BE2C (cell line): ENCODE measurements at places on chromosomes 5 and 9.
A peak's percentile ranks its signal among the peaks of the same experiment; 100 is the strongest.

DNA sequence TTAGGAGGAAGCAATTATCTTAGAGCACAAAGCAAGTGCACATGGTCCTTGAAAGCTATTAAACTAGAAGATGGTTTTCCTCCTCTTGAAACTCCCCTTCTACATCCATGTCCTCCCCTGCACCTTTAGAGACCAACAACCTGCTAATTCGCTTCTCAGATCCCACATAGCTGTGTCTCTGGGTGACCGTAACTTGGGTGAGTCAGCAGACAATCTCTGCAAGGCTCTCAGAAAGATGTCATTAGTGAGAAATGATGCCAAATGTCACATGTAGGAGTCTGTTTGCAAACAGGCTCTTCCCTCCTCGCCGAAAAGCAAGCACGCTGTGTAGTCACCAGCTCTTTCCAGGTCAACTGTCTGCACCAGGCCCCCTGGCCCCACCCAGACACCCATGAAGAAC is 291.8 kb downstream of the SLIT3 start:
- peak; percentile 54 for DNase-seq

GRCh38 chr5:73587923-73588322 is 22.4 kb downstream of the UTP15 start:
- no peak for DNase-seq

DNA sequence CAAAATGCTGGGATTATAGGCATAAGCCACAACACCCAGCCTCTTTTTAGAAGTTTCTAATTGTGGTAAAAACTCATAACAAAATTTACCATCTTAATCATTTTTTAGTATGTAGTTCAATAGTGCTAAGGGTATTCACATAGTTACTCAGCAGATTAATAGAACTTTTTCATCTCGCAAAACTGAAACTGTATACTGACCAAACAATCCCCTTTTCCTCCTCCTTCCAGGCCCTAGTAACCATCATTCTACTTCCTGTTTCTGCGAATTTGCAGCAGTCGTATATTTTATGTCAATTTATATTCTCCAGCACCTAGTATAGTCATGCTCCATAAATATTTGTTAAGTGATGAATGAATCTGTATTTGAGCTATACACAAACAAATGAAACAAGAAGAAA is 86.3 kb upstream of the ERBIN start:
- no peak for DNase-seq

GRCh38 chr5:168093200-168093910 is 198.1 kb upstream of the WWC1 start:
- DNase-seq, result no peak

DNA sequence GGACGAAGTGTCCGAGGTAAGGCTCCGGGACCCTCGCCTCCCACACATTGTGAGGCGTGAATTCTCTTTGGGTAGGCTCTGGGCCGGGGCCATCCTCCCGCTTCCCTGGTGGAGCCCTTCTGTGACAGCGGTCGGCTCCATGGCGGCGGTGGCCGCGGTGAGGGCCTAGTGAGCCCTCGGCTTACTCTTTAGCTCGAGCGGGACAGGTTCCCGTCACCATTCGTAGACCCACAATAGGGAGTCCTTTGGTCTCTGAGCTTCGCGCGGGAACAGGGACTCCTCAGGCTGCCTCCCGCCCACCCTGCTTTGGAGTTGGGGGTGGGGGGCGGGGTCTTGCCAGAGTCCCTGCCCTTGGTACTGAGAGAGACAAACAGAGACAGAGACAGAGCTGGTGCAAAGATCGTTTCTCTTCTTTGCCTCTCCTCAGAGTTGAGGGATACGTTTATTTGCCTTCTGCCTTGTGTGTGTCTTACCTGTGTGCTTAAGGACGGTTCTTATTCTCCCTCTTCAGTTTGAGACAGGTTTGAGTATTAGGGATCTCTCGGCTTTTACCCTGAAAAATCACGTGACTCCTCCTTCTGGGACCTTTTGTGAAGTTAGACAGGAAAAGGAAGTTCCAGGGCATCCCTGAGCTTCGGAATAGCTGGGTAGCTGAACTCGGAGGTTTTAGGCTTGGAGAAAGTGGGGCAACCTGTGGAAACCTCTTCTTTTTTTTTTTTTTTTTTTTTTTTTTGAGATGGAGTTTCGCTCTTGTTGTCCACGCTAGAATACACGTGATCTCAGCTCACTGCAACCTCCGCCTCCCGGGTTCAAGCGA is 833 bp downstream of the ANKHD1 start:
- DNase-seq, result peak; percentile 63

DNA sequence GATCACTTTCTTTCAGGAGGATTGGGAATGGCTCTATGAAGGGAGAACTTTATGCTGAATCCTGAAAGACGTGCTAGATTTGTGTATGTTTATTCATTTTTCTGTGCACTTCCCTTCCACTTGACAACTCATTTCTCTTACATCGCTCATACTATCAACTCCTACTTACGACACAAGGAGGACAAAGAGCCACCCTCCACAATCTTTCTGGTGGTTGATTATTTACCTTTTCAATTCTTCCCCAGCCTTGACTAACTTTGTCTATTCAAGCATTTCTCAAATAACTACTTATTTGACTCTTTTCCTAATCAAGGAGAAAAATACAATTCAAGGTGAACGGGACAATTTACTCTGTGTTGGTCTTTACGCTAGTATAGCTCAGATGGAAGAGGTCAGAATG is 622.1 kb downstream of the TLR4 start:
- DNase-seq, result no peak

DNA sequence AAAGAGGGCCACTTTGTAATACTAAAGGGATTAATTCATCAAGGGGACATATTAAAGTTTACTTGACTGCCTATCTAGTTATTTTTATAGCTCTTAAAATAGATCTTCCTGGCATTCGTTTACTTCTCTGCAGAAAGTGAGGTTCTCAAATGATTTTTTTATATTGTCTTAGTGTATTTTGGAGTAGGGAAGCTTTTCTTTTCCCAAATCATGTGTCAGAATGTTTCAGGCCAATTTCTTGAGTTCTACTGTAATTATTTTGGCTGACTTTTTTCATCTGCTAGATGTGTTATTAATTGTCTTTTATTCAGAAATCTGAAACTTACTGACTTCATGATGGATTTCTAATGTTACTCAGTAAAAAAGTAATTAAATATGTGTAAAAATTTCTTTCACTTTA is 60.2 kb upstream of the FBXL7 start:
- no peak for DNase-seq

DNA sequence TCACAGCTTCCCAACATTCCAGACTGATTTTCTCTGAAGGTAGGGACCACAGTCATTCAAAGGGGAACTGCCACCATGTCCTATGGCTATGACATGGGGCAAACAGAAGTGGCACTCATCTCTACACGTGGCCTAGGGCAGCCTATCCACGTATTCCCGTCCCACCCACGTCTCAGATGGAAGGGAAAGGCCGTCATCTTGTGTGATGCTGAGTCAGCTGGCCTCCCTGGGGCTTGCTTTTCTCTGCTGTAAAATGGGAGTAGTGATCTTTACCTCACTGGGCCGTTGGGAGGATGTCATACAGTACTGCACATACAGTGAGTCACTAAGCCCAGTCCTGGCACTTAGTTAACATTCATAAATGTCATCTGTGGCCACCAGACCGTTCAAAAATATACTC is 72.3 kb downstream of the RAPGEF1 start:
- no peak for DNase-seq

GRCh38 chr9:36873247-36873875 is 160.7 kb downstream of the PAX5 start:
- DNase-seq, result peak; percentile 71

- DNase-seq, result no peak
Measured at GRCh38 chr5:154313360-154314017, 123.0 kb downstream of the GALNT10 start.

GRCh38 chr5:132460846-132461568 is 29.6 kb downstream of the IRF1 start:
- DNase-seq, result no peak

DNA sequence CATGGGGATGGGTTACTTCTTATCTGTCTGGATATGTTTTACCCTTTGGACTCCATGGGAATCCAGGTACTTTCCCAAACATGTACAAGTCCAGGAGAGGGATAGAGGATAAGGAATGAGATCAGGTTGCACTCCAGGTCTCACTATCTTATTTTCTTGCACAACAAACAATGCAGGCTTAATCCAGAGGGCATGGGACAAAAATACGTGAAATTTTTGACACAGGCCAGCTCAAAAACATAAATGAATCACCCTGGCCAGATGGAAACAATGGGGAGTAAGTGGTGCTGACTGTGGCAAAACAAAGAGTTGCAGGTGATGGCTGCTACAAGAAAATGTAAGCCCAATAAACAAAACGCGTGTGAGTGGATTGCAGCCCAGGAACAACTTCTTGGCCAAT is 69.4 kb upstream of the GAS1 start:
- DNase-seq, result no peak

GRCh38 chr5:131684595-131684994 is 49.6 kb upstream of the RAPGEF6 start:
- no peak for DNase-seq

- DNase-seq, result no peak
Measured at GRCh38 chr5:109614981-109615380, 74.7 kb upstream of the MAN2A1 start.

DNA sequence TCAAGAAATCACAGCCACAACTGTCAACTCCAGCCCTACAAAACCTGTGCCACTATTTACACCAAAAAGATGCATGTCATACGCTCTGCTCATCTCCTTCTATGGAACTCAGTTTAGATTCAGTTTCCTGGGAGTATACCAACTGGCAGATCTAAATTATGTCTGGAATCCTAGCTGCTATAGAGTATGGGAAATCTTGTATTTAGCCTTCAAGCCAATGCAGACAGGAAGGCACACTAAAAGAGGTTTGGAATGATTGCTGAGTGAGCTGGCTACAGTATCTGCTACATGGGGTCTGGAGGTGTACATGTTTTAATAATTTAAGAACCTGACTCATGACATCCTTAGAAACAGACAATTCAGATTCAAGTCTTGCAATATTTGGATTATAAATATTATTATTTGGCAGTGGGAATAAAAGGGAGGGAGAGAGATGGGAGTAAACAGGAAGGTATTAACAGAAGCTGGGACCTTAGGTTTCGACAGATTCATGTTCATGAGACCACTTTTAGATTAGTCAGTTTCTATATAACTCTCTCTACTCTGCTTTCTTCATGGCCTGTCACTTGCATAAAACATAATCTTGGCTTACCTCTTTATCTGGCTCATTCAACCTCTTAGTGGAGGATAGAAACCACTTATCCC is 178.8 kb upstream of the HAPLN1 start:
- DNase-seq, result no peak

GRCh38 chr5:56301069-56301468 is 67.9 kb upstream of the ANKRD55 start:
- DNase-seq, result no peak

GRCh38 chr5:163953901-163954300 is 448.5 kb downstream of the MAT2B start:
- no peak for DNase-seq

DNA sequence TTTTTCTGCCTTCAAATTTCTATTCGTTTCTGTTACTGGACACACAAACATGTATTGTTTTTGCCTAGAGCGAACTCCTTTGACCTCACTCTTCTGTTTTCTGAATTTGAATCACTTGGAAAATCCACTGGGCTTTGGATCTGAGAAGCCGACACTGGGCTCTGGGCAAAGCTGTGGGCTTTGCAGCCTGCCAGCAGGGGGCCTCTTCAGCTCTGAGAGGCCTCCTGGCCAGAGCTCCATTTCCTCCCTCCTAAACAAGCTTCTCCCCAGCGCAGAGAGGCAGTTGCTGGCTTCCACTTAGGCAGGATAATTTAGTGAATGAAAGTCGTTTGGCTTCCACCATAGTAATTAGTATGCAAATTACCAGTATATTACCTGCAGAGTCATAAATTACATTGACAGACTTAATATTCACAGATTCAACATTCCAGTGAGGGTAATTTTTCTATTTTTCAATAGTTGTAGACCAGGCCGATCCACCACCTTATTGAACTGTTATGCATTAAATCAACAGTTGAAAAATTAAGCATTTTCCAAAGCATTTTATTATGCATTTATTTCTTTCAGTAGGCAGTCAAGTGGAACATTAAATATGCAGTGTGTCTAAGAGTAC is 104.0 kb upstream of the ZNF366 start:
- DNase-seq, result peak; percentile 85

- no peak for DNase-seq
Measured at GRCh38 chr9:105426657-105427056, 21.2 kb upstream of the FSD1L start.

DNA sequence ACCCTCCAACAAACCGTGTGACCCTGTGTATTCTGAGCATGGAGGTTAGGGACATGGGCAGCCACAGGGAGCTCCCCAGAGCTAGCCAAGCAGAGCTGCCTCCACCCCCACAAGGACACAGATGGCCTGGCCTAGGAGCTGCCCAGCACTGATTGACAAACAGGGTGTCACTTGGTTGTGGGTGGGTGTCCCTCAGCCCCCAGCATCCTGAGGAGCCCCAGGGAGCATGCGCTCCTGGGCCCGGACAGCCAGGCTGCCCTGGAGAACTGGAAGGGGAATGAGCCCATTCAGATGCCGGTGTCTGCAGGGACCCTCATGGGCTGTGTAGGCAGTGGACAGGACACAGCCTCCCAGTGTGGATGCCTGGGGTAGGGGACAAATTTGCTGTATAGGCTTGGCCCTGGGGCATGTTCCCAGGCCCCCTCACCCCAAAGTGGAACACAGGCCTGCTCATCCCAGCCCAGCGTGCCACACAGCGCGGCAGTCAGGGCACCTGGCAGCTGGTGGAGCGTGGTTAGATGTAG is 124.8 kb upstream of the LMX1B start:
- DNase-seq, result no peak

DNA sequence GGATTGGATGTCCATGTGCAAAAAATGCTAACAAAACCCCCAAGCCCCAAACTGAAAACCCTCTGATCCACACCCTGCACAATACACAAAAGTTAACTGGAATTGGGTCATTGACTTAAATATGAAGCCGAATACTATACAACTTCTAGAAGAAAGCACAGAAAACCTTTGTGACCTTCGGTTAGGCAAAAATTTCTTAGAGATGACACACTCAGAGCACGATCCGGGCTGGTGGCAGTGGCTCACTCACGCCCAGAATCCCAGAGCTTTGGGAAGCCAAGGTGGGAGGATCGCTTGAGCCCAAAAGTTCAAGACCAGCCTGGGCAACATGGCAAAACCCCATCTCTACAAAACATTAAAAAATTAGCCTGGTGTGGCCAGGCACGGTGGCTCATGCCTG is 1.8 kb upstream of the DIPK1B start:
- DNase-seq, result no peak

- DNase-seq, result no peak
Measured at GRCh38 chr9:91802391-91802790, 147.6 kb downstream of the ROR2 start.

- DNase-seq, result no peak
Measured at GRCh38 chr9:126677188-126678084, 63.7 kb downstream of the LMX1B start.

- no peak for DNase-seq
Measured at GRCh38 chr5:107424491-107424890, 246.2 kb downstream of the EFNA5 start.

- DNase-seq, result no peak
Measured at GRCh38 chr9:81132318-81132717, 557.0 kb downstream of the TLE1 start.

DNA sequence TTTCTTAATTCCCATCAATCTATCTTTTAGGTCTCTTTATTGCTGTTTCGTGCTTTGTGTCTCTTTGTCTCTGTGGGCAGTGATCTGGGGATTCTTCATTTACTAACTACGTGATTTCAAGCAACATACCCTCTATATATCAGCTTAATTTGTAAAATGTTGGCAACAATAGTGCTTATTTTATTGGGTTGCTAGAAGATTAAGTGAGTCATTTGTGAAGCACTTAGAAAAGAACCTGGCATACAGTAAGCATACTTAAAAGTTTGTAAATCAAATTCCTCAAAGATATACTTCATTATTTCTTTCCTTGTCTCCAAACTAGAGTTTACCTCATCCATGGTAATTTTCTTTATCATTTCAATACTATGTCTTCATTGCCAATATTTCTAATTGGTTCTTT is 669.7 kb downstream of the MAT2B start:
- DNase-seq, result no peak
